ENCODE measurements at places on chromosomes 5 and 9.

- DNase-seq = no peak
Measured at GRCh38 chr5:137627293-137627692, 108.6 kb downstream of the KLHL3 start.

- no peak for DNase-seq
Measured at GRCh38 chr5:37554938-37555337, 175.8 kb downstream of the WDR70 start.

DNA sequence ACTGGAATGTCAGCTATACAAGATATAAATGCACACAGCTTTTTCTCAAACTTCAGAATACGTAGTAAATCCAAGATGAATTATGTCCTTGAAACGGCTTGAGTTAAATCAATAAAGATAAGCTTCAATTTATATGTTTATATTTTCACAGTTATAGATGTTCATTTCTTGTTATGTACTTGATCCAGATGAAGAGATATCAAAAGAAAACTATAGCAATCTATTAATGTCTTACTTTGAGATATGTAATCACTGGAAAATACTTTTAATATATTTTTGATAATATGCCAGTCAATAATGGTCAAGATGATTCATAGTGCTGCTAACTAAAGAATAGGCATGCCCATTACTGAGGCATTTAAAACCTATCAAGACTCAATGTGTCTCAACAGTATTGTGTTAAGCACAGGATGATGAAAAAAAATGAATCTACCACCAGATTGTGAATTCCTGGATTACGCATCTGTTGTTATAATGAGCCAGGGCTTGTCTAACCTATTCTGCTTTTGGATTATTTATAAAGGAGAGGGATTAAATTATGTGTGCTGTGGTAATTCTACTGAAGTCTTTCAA lies 372.6 kb upstream of the PRR16 start:
- DNase-seq = no peak

DNA sequence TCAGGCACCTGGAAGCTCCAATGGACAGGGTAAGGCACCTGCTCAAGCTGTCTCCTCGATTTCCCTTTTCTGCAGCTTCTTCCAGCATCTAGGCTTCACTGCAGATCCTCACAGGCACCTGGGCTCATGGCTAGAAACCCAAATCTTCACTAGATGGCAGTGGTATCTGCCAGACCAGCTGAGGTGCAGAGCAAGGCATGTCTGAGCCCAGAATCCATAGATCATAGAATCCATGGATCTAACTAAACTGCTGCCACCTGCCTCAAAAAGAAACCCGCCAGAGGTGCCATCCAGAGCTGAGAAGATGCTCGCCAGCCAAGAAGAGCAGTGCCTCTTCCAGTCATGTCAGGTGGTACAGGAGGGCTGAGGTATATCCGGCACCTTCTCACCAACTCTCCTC lies 6.9 kb downstream of the SHC3 start:
- DNase-seq = no peak

- peak; percentile 48 for DNase-seq
Measured at GRCh38 chr5:152560512-152561137, 155.5 kb upstream of the NMUR2 start.

DNA sequence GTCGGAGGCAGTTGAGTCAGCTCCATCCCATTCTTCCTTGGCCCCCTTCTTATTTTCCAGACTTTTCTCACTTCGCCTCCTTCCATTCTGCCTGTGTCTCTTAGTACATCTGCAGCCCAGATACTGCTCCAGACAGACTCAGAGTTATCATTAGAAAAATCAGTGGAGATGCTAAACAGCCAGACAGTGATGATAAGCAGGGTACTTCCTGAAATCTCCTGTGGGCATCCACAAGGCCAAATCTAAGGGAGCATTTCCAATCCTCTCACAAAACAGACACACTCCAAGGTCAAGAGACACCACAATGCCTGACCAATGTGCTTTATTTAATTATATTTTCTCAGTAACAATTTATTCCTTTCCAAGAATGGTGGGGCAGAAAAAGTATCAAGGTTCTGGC lies 14.5 kb upstream of the RLN1 start:
- no peak for DNase-seq

DNA sequence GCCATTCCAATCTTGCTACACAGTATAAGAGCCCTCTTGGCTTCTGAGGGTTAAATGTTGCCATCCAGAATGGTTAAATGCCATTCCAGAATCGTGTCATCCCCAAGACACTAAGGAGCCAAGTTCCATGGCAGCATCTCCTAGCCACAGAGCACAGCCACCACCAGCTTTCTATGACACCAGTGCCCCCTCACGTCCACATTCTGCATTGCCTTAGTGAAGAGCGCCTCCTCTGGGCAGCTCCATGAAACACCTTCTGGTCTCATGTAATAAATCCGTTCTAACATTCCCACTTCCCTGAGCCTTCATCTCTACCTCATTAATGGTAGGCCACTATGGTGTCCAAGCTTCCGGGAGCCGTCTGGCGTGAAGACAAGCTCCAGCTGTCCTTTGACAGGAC lies 12.4 kb downstream of the CBY3 start:
- DNase-seq = peak; percentile 62

DNA sequence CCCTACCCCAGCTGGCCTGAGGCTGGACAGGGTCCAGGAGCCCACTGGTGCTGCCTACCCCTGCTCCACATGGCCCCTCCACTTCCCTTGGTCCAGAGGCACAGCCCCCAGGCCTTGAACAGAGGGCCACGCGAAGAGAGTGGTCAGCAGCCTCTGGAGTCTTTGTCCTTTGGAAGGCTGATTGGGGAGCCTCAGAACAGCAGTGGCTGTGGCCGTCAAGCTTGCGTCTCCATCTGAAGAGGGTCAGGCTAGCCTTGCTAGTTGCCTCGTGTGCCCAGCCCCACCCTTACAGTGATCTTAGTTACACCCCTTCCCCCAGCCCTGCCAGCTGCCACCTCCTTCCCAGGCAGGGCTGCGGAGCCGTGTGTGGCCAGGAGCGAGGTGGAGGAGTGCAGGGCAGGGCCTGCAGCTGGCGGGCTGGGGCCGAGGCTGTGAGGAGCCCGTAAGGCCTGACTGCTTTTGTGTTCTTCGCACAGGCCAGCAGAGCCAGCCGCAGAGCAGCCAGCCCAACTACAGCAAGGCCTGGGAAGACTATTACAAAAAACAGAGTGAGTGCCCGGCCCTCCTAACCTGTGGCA lies 30.1 kb upstream of the PRDM12 start:
- DNase-seq = no peak

GRCh38 chr5:77635067-77635916 lies 3.2 kb downstream of the OTP start:
- no peak for DNase-seq

- DNase-seq = no peak
Measured at GRCh38 chr9:5872511-5872910, 18.2 kb upstream of the MLANA start.

DNA sequence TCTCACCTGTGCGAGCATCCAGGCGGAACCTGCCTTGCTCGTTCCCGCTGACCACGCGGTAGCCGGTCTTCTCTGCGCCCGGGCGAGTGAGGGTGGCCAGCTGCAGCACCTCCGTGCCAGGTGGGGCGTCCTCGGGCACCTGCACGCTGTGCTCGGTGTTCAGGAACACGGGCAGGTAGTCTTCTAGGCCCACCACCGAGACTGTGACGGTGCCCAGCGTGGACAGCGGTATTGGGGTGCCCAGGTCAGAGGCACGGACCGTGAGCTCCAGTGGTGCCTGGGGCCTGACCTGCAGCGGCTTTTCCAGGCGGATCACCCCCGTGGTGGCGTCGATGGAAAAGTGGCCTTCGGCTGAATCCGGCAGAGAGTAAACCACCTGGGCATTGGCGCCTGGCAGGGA lies 59.5 kb downstream of the FAT2 start:
- no peak for DNase-seq

All from brain microvascular endothelial cell (primary cell).